ENCODE measurements at places on chromosomes 3 and 15.

DNA sequence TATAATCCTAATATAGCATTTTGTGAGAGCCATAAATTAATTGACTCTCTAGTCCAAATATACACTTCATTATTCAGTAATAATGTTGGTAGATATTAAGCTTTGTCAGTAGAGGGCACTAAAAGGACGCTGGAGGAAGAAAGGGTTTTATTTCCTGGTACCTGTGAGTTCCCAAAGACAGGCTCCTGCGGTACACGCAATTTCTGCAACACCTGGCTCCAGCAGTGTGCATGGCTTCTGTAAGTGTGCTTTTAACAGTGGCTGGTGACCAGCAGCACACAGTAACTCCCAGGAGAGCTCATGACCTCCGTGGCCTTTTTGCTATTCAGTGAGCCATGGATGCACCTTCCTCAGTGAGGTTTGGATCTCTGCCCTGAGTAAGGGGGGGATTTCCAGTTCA, 338.3 kb upstream of the ZNF385D start:
- H3K4me3 ChIP-seq: no peak overlapping the region
- H3K27me3 ChIP-seq: no peaks in the 10 kb centered on the region
- peak; percentile 58 for DNase-seq
- no peaks in the 10 kb centered on the region for H3K36me3 ChIP-seq

GRCh38 chr3:158666416-158666815, 6.0 kb downstream of the LXN start:
- H3K27me3 ChIP-seq: no peaks in the 10 kb centered on the region
- DNase-seq: no peak
- H3K36me3 ChIP-seq: peaks cover 1% of the 10 kb centered on the region

DNA sequence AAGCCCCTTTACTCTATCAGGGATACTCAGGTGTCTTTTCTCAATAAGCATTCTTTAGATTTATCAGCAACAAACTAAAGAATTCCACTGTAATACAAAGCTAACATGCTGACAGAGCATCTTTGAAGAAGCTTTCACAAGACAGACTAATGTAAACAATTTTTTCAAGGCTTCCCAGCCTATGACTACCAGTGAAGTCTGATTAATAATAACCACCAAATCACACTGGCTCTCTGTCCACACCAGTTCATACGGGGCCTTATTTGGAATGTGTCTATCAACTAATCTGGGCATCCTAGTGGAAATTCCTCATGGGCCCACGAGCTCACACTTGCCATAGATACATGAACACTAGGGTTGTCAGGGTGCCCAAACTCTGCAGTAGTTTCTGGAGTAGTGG, 84.5 kb downstream of the EFL1 start:
- no peaks in the 10 kb centered on the region for H3K27me3 ChIP-seq
- no peak for DNase-seq
- no peaks in the 10 kb centered on the region for H3K4me1 ChIP-seq

GRCh38 chr15:57223887-57224286, 152.4 kb upstream of the CGNL1 start:
- H3K4me3 ChIP-seq: no peak overlapping the region
- no peaks in the 10 kb centered on the region for H3K27me3 ChIP-seq
- H3K27ac ChIP-seq: no peak overlapping the region

DNA sequence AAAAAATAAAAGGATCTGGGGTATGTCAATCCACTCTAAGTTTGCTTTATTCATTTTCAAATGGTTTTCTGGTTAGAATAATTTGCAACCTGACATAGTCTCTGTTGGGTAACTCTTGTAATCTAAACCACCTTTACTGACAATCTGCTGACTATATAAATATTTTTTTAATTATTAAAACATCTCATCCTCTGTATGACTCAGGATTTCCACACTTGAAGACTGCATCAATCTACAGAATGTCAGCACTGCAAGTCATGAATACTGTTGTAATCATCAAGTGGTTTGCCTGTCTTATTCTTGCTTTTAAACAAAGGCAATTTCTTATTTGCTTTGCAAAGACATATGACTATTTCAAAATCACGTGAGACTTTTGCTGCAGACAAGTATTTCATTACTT, 42.1 kb downstream of the VGLL3 start:
- H3K27me3 ChIP-seq: no peaks in the 10 kb centered on the region
- no peaks in the 10 kb centered on the region for H3K36me3 ChIP-seq
- H3K4me3 ChIP-seq: no peak overlapping the region
- H3K4me1 ChIP-seq: no peaks in the 10 kb centered on the region
- H3K27ac ChIP-seq: no peak overlapping the region
- DNase-seq: no peak

DNA sequence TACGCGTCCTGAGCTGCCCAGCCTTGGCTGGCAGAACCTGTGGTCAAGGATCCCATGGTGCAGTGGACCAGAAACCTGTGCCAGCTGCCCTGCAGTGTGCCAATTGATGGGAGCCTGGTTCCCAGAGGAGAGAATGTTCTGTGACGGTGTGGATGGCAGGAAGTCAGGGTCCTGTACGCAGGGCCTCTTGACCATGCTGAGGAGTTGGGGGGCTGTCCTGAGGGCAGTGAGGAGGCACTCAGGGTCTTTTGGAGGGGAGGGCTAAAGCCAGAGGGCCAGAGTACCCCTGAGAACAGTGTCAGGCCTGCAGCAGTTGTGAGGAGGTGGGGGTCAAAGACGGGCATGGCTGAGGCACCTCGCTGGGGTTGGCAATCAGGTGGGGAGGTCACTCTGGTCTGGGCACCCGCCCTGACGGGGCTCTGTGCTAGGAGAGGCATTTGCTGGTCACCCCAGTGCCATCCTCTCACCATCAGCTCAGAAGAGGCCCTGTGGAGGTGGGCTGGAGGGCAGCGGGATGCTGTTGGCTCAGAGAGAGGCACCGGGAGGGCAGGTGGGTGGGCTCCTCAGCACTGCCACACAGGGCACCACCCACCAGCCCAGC, 61.0 kb downstream of the SCN5A start:
- H3K27ac ChIP-seq: no peak overlapping the region
- H3K4me1 ChIP-seq: no peaks in the 10 kb centered on the region
- no peak overlapping the region for H3K4me3 ChIP-seq
- no peaks in the 10 kb centered on the region for H3K27me3 ChIP-seq

GRCh38 chr3:193023218-193023617, 105.6 kb upstream of the MB21D2 start:
- no peaks in the 10 kb centered on the region for H3K27me3 ChIP-seq
- no peaks in the 10 kb centered on the region for H3K4me1 ChIP-seq
- H3K27ac ChIP-seq: no peak overlapping the region
- H3K4me3 ChIP-seq: no peak overlapping the region
- no peak for DNase-seq
- H3K36me3 ChIP-seq: no peaks in the 10 kb centered on the region

DNA sequence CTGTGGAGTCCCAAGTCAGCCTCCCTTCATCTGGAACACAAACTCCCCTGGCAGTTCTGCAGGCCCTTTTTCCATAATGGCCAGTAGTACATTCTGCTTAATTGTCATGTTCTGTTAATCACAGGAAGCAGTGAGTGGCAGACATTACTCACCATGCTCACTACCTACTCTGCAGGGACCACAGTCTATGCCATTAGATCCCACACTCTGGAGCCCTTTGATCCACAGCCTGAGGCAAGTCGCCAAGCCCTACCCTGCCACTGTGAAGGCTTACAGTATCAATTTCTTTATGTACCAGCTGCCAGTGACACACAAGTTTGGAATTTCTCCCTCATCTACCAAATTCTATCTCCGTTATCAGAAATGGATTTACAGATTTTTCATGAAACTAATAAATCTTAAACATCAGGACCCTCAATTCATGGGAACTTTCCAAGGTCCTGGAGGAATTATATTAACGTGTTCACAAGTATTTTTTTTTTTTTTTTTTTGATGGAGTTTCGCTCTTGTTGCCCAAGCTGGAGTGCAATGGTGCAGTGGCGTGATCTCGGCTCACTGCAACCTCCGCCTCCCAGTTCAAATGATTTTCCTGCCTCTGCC, 20.6 kb upstream of the WWTR1 start:
- DNase-seq: peak; percentile 64
- no peaks in the 10 kb centered on the region for H3K36me3 ChIP-seq
- no peak overlapping the region for H3K4me3 ChIP-seq
- no peaks in the 10 kb centered on the region for H3K4me1 ChIP-seq

DNA sequence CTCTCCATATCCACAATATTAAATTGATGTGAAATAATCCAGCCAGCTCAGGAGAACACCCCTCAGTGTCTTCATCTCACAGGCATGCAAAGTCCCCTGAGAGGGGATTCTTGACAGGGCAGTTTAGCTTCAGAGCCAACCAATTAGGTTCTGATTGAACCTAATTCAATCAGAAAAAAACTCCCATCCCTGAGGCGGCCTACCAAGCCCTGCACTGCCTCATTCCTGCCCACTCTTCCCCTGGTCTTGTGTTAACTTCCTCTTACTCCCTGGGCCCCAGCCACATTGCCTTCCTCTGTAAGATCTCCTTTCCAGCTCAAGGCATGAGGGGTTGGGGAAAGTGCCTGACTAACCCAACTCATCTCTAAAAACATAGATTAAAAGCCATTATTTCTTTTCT, 46.1 kb downstream of the FRMD4B start:
- DNase-seq: no peak
- H3K27me3 ChIP-seq: no peaks in the 10 kb centered on the region
- H3K27ac ChIP-seq: no peak overlapping the region

Measured in mesendoderm (in vitro differentiated cells).